Small intestine (tissue), 16 donors: ENCODE measurements at places on chromosomes 3 and 15. TPM values are rescaled to one million over a fixed set of nuclear protein-coding genes. Genes with fewer than 3 reads are reported as not detected.

The ACKR2 gene
- polyA plus RNA-seq = 2.5 TPM

The PEX5L gene
- 0.07 TPM for polyA plus RNA-seq

The AP3B2 gene
- 6.8 TPM for polyA plus RNA-seq

GRCh38 chr3:42101048-42101447 lies 9.9 kb downstream of the TRAK1 start:
- H3K4me3 ChIP-seq = no peak overlapping the region
- no peak for DNase-seq
- no peaks in the 10 kb centered on the region for H3K27me3 ChIP-seq
- H3K27ac ChIP-seq = no peak overlapping the region
- H3K36me3 ChIP-seq = peaks cover 5% of the 10 kb centered on the region

- no peak for DNase-seq
- H3K27ac ChIP-seq = no peak overlapping the region
- H3K36me3 ChIP-seq = no peaks in the 10 kb centered on the region
- no peaks in the 10 kb centered on the region for H3K27me3 ChIP-seq
- H3K4me1 ChIP-seq = no peaks in the 10 kb centered on the region
- no peak overlapping the region for H3K4me3 ChIP-seq
Observed at GRCh38 chr3:2657971-2658370, 452.2 kb downstream of the IL5RA start.

GRCh38 chr3:11155341-11156025 lies 1.2 kb downstream of the HRH1 start:
- no peak overlapping the region for H3K27ac ChIP-seq
- DNase-seq = peak; percentile 59
- H3K4me3 ChIP-seq = no peak overlapping the region
- H3K36me3 ChIP-seq = no peaks in the 10 kb centered on the region
- H3K4me1 ChIP-seq = no peaks in the 10 kb centered on the region

DNA sequence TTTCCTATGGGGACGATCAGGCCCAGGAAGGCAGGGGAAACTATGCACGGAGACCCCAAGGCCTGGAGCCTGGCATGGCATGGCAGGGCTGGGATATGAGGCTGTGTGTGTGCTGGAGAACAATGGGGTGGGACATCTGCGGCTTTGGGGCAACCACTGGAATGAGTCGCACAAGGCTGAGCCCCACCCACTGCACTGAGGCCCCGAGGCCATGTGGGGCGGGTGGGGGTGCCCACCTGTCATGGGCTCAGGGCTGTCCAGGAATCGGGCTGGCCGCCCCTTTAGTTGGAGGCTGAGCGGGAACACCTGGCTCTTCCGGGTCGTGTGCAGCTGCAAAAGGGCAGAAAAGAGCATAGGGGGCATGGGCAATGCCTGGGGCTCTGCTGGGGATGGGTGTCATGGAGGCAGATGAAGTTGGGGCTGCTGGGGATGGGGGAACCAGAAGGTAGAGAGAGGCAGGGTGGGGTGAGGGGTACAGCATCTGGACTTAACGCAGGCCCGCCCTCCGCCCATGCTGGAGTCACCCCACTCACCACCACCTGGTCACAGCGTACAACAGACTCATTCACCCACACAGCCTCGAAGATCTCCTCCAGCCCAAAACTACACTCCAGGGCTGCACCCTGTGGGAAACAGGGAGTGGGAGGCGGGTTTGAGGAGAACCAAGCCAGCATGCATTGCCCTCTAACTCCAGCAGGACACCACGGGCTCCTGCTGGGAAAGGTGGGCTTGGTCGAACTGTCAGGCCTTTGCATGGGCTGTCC lies 31.1 kb downstream of the PLXND1 start:
- H3K27me3 ChIP-seq = no peaks in the 10 kb centered on the region
